CD4-positive, alpha-beta T cell treated with Interleukin-21 for 1 hour (primary cell): ENCODE measurements at places on chromosomes 3 and 15.

DNA sequence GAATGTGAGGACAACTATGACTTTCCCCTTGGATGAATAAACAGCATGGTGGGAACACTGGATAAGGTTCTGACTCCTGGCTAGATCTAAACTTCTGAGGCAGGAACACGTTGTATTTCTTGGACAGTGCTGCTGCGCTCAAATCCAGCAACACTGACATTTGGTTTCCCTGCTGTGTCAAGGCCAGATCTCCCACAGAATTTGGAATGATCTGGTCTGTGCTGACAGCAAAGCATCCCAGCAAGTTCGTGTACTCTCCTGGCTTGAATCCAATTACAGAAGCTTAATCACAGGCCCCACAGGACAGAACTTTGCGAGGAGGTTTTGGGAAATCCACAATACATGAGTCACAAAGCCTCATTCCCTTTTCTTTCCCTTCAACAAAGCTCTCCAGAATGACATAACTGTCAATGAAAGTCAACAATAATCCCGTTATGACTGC lies 92.5 kb downstream of the ADAMTS9 start:
- no peak for DNase-seq

DNA sequence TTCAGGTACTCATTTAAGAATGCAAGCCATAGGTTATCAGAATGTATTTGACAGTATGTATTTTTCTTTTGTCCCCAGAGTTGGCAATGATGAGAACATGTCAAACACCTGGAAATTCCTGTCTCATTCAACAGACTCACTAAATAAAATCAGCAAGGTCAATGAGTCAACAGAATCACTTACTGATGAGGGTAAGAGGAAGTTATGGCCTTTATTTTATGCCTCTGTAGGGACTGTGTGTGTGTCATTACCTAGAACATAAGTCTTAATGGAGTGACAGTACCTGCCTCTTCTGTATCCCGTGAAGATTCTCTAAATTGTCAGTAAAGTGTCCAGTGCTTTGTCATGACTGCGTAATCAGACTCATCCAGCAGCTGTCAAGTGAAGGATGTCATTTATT lies 77.5 kb downstream of the KLHL25 start:
- no peak for DNase-seq

- no peak for DNase-seq
These were observed 29.9 kb upstream of the NOX5 start for GRCh38 chr15:68984586-68984985.

DNA sequence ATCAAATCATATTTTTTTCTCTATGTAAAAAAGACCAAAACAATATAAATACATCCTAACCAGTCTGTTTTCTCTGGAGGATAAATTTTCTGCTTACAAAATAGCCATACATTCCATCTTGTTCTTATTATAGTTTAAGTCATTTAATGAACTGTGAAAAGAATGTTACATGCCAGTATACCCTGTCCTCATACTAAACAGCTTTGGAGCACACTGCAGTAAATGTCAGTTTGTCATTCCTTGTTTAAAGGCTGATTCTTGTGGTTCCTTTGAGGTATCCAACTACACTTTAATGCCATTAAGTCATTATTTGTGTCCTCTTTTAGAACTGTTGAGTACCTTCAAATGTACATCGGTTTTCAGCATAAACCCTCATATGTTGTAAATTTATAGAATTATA lies 52.7 kb upstream of the DCBLD2 start:
- no peak for DNase-seq

DNA sequence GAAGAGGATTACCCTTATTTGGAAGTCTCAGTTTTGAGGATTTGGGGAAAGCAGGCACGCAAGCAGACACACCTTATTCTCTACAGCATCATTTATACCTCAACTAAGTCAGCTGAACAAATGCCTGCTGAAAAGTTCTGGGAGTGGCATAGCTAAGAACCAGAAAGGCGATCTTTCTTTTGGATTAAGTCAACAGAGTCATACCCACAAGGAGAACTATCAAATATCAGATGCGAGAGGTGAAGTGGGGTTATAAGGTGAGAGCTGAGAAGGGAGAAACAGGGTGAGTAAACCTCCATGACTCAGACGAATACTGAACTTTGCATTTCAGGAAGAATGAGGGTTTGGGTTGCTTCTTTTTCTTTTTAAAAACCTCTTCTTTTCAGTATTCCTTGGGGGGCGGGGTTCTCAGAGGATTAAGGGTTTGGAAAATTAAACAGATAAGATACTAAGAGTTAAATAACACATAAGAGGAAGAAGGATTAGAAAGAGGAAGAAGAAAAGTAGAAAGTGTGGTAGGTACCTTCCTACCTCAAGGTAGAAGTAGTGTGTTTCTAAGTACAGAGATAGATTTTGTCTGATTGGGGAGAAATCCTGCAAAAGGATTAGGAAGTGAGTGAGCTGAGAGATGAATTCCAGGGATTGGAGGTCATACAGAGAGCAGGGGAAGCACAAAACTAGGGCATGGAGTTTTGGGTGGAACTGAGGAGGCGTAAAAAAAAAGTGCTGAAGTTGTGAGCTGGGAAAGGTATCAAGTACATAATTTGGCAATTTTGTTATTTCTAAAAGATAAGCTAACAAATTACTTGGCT lies 41.3 kb upstream of the ICE2 start:
- no peak for DNase-seq

GRCh38 chr3:156341332-156341731 lies 213.6 kb downstream of the SSR3 start:
- DNase-seq: no peak
